ENCODE measurements at places on chromosomes 5 and 9. TPM values are rescaled to one million over a fixed set of nuclear protein-coding genes. Genes with fewer than 3 reads are reported as not detected.

SPINK4 gene
- total RNA-seq, result not detected

- no peak for DNase-seq
Measured at GRCh38 chr5:168646335-168646734, 67.2 kb upstream of the PANK3 start.

DNA sequence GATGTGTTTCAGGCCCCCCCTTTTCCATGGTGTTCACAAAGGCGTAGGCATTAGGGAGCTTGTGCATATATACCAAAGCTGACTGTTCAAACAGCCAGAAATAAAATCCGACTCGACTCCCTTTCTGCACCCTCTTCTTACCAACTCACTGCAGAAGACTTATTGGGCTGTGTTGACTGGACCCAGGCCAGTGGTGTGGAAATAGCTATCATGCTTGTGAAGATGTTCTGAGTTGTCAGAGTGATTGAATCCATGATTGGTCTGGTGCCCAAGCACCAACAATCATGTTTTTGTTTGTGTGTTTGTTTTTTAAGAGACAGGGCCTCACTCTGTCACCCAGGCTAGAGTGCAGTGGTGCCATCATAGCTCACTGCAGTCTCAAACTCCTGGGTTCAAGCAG is 21.6 kb downstream of the TJP2 start:
- DNase-seq, result no peak

DNA sequence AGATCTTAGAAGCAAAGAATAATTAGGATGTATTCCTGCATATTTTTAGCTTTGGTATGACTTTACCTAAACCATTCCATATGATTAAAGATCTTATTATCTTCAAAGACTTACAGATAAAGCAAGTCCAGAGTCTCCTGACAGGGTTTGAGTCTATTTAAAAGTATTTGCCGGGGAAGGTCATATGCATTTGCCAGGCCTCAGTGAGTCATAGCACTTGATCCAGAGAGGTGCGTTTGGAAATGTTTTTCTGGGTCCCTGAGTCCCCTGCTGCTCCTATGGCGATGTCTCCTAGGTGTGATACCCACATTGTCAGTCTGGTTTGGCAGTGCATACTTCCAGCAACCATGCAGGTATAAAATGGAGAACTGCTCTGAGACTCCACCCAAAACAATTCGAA is 217.0 kb downstream of the FBXL7 start:
- DNase-seq, result no peak

- DNase-seq, result no peak
Measured at GRCh38 chr9:129335464-129336129, 157.5 kb upstream of the IER5L start.

GRCh38 chr5:170809551-170809950 is 26.0 kb downstream of the GABRP start:
- DNase-seq, result peak; percentile 55

DNA sequence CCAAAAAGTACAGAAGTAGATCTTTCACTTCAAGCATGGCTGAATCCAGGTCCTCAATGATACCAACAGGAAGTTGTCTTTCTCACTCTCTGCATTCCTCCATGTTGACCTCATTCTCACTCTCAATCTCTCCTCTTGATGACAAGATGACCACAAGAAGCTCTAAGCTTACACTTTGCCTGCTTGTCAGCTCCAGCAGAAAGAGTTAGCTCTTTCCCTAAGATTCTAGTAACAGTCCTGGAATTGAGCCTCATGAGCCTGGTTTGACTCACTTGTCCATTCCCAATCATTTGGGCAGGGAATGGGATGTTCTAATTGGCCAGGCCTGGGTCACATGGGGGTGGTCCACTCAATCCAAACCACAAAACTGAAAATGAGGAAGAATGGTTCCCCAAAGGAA is 3.3 kb upstream of the CLTA start:
- DNase-seq, result peak; percentile 73

TMEM171 gene
- total RNA-seq, result 1.5 TPM

TRIP13 gene
- 83.4 TPM for total RNA-seq

GRCh38 chr9:87337335-87338087 is 160.2 kb upstream of the DAPK1 start:
- peak; percentile 50 for DNase-seq

PRDM9 gene
- total RNA-seq, result not detected

- no peak for DNase-seq
Measured at GRCh38 chr9:133892193-133892920, 99.8 kb downstream of the VAV2 start.

GRCh38 chr9:112408275-112408674 is 28.4 kb downstream of the HSDL2 start:
- no peak for DNase-seq

RAB24 gene
- total RNA-seq, result 18.8 TPM

PCDHB4 gene
- total RNA-seq, result 0.51 TPM

JAKMIP2 gene
- total RNA-seq, result 0.48 TPM

DNA sequence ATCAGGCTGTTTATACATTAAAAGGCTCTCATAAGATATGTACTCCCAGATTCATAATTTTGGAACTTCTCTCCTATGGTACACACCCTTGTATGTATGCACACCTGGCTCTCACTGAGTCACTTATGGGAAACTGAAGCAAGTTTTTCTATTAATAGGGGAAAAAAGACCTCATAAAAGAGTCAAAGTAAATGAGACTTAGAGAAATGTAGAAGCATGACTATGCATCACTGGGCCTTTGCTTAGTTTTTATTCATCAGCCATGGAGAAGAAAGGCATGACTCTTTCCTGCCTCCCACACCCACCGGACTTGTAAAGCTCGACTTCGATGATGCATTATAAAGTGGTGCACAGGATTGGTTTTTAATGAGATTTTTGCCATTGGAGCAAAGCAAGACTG is 28.2 kb downstream of the MTAP start:
- DNase-seq, result no peak

ZNF300 gene
- 9.4 TPM for total RNA-seq

PCDHGB3 gene
- 0.68 TPM for total RNA-seq

- DNase-seq, result no peak
Measured at GRCh38 chr5:112156211-112156610, 262.9 kb downstream of the EPB41L4A start.

GRCh38 chr5:37816331-37816730 is 23.5 kb downstream of the GDNF start:
- DNase-seq, result no peak

DNA sequence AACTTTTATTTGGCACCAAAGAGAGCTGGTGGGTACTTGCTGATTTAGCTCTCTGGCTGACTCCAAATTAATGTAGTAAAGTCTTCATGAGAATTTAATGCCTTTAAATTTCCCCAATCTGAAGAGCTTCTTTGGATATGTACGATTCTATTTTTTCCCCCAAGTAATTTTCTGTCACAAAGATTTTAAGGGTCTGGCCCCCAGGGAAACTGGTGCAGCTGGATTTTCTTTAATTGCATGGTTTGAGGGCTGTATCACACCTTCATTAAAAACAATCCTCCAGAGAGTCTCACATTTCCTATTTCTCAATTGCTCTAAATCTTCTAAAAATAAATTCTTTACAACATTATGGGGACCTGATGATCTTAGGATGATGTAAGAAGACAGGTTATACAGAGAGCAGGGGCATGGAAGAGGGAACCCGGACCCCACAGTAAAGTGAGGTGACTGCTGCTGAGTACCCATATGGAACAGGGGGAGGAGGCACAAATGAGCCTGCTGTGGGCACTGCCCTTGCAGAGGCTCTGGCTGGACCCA is 158.9 kb downstream of the ENTREP1 start:
- DNase-seq, result no peak

GRCh38 chr5:125484742-125485641 is 738.6 kb upstream of the ZNF608 start:
- DNase-seq, result peak; percentile 96

DNA sequence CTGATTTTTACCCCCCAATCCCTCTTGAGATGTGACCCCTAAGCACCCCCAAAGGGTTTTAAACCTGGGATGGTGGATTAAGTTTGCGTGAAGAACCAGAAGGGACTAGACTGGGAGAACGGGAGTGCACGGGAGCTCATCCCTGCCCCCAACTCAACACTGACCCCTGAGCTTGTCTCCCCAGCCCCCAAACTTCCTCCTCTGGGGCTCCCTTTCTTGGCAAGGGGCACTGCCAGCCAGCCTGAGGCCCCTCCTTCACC is 5.0 kb upstream of the SET start:
- no peak for DNase-seq

DNA sequence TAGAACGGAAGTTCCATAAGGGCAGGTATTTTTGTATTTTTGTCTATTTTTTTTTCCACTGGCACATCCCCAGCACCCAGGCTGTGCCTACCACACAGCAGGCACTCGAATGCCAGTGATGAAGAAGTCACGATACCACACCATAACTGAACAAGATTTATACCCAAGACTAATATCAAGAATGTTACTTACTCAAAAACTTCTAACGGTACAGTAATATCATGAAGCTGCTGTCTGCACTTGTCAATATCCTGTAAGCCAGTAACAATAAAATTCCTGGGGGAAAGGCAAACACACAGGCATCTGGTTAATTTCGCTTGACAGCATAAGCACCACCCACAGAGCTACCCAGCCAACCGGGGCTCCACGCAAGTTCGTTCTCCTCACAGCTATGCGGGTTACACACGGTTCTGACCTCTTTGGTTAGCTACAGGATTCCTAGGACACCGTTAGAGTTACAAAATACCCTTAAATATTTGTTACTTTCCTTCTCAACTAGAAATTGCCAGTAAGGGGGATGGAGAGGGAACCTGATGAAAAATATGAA is 1.3 kb downstream of the MED10 start:
- DNase-seq, result no peak

IFNA2 gene
- total RNA-seq, result not detected

DNA sequence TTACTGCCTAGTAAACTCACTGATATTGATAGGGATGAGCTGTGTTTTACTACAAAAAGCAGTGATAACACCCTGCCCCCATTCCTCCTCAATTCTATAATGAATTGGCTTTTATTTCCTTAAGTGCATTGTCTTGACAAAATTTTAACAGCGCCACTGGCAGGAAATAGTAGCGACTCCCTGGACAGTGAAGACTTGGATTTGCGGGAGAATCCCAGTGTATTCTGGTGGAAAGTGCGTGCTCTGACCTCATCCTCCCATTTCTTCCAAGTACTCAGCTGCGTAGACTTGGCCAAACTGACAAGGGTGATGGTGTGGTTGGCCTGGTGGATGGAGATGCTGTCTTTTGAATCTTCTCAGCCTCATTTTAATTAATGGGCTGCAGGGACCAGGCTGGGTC is 5.3 kb downstream of the TRIO start:
- no peak for DNase-seq

DNA sequence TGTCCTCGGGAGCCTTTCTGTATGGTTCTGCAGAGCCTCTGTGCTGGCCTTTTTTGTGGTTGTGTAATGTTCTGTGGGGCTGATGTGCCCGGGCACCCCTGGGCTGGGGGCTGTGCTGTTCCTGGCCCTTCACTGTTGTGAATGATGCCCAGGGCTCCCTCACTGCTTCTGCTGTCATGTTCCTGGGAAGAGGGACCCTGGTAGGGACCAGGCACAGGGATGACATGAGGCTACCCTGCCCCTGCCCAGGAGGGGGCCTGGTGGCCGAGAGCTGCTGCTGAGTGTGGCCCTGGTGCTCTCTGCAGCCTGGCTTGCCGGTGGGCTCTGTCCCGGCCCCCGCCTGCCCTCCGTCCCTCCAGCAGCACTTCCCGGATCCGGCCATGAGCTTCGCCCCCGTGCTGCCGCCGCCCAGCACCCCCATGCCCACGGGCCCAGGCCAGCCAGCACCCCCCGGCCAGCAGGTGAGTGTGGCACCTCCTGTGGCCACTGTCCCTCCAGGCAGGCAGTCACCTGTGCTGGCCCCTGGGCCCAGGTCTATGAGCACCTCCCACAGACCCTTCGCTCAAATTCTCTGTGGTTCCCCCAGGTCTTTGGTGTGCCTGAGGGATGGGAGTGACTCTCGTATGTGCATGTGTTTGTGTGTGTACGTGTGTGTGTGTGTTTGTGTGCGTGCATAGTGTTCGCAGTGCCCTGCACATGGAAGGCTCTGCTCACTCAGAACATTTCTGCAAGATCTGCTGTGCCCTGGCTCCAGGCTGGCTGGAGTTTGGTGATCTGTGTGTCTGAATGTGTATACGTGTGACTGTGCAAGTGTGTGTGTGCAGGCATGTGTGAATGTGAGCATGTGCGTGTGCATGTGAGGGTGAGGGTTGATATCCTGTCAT is 72.3 kb downstream of the WNK2 start:
- no peak for DNase-seq

- DNase-seq, result peak; percentile 98
Measured at GRCh38 chr9:121557581-121558447, 58.2 kb upstream of the GGTA1 start.

DNA sequence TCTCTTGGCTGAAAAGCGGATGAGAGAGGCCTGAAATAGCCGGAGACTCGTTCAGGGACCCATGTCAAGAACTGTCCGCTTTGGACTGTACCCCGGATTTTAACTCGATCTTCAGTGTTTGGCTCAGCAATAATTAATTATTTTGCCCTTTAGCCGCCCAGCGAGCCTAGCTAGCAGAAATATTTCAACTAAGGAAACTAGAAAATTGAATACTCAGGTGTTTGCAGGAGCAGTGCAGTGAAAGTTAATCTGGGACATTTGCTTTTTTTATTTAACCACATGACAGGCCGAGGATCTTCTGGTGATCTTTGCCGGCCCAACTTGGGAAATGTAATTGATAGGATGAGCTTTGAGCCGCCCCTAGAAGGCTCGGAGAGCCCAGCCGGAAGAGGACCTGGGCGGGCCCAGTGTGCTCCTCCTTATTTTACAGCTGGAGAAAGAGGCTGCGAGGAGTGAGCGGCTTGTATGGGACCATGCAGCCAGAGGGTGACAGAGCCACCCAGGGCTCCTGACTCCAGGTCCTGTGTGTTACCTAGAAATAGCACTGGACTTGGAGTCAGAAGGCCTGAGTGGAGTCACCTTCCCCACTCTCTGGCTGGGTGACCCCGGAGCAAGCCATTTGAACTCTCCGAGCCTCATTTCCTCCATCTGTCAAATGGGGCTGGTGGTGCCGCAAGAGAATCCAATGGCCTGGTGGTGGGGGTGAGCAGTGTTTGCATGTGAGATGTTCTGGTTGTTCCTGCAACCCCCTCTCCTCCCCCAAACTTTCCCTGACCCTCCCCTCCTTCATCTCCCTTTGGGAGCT is 2.4 kb downstream of the PPARGC1B start:
- peak; percentile 46 for DNase-seq

DNA sequence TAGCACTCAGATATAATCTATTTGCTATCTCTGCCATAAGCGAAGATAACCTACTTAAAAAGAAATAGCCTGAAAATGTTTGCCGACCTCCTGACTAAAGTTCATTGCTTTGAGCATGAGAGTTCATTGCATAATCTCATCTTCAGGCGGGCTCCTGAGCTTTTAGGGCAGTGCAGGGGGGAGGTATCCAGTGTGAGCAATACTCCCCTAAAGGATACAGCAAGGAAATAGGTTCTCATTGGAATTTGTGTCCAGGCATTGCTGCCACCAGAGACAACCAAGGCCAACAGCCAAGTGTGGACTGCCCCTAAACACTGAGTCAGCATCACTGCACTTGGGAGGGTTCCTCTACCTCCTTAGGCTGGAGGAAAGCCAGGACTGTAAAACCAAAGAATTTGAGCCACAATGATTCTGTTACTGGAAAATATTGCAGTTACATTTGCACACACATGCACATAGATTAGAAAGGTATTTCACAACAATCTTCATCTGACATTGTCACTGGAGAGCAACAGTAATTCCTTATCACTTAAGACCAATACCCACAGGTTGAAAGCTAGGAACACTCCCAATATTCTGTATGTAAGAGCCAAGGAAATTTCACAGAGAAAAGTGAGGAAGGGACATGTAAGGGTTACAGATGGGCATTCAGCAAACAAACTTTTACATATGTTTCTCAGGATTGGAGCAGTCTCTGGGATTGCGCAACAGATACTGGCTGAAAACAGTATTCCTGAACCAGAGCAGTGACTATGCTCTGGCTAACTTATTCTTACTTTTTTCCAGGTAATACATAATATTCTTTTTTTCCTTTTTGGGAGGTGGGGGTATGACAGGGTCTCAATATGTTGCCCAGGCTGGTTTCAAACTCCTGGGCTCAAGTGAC is 98.6 kb upstream of the TLE1 start:
- peak; percentile 91 for DNase-seq

DPYSL3 gene
- total RNA-seq, result 141 TPM
